Skin of body (tissue), 3 donors: ENCODE measurements at places on chromosomes 3 and 15.
A peak's percentile ranks its signal among the peaks of the same experiment; 100 is the strongest.

GRCh38 chr3:12822725-12823373, 18.5 kb downstream of the RPL32 start:
- no peak for DNase-seq

- DNase-seq, result no peak
Measured at GRCh38 chr3:130470126-130470525, 46.9 kb upstream of the COL6A6 start.

DNA sequence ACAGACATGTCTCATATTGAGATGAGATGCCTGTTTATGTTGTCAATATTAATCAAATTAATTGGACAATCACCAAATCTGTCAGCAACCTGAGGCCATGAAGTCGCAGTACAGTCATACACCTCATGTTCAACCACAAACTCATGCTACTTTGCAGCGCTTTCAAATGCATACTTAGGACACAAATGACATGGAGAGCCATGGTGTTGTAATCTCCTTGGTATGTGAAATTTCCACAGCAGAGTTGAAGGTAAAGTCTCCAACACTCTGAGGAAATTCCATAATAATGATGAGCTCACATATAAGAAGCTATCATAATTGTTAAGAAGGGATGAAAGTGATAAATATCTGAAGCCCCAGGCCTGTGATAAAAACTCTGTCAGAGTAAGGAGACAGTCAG, 873.9 kb downstream of the MCTP2 start:
- DNase-seq, result no peak

- no peak for DNase-seq
Measured at GRCh38 chr3:107082527-107082926, 294.7 kb upstream of the CCDC54 start.

- no peak for DNase-seq
Measured at GRCh38 chr3:61162965-61163364, 88.3 kb downstream of the FHIT start.

- DNase-seq, result no peak
Measured at GRCh38 chr15:96860741-96861140, 530.2 kb downstream of the NR2F2 start.

DNA sequence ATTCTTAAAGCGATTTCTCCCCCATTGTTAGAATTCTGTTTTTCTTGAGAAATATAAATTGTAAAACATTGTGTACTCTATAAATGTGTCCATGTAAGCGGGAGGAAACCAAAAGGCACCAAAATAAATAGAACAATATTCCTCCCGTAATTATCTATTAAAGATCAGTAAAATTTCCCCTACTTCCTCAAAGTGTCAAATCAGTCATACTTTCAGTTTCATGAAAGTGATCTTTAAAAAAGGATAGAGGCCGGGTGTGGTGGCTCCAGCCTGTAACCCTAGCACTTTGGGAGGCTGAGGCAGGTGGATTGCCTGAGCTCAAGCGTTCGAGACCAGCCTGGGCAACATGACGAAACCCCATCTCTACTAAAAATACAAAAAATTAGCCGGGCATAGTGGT, 278.9 kb downstream of the MECOM start:
- DNase-seq, result no peak

- peak; percentile 79 for DNase-seq
Measured at GRCh38 chr3:111797171-111797615, 61.9 kb upstream of the PHLDB2 start.

GRCh38 chr3:187207624-187208023, 10.3 kb downstream of the RTP1 start:
- no peak for DNase-seq

DNA sequence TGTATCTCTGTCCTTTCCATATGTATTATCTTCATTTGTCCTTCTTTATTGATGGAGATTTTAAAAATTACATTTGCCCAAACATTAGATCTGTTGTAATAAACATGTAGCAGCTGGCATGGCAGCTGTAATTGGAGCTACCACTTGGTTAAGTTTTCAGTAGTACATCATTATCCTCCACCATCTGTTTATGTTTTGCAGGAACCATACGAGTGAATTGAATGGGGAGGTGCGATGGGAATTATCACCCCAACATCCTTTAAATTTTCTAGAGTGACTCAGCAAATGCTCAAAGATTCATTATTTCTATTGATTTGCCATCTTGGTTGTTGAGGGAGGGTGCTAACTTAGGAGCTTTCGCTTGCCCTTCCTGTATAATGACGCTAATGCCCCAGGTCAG, 32.6 kb upstream of the NOX5 start:
- no peak for DNase-seq

DNA sequence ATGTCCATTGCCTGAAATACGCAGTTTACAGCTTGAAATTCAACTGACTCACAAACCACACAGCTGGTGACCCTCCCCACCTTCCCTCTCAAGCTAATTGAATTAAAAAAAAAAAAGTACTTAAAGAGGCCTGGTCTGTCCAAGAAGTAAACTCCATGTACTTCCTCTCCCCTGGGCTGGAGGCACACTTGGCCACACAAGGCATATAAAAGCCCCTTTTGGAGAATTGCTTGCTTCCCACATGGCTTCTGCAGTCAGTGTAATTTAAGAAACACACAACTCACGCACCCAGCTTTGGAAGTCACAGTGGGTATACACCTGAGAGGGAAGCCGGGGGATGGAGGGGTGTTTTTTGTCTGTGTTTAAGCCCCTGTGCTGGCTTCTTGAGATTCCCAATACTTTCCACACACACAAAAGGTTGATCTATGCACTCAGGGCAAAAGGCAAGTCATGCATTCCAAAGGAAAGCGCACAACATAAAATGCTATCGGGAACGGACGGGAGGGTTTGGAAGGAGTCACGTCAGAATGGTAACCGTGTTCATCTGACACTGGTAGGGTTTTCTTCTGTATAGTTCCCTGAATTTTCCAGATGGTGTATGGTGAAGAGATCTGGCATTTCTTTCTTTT, 106.6 kb upstream of the ALDH1A3 start:
- no peak for DNase-seq
